ELR (cell line): ENCODE measurements at places on chromosomes 2 and 18.

- DNase-seq, result no peak
Observed at GRCh38 chr18:1930291-1931270, 640.7 kb downstream of the METTL4 start.

- DNase-seq, result no peak
Observed at GRCh38 chr2:16394986-16395550, 270.6 kb downstream of the CYRIA start.

GRCh38 chr2:136019825-136020224 is 34.4 kb upstream of the DARS1 start:
- no peak for DNase-seq

GRCh38 chr2:28751956-28752630 is 463 bp downstream of the PPP1CB start:
- DNase-seq, result peak; percentile 38

GRCh38 chr2:42799881-42800280 is 7.5 kb upstream of the HAAO start:
- DNase-seq, result no peak

GRCh38 chr18:12449051-12449785 is 41.5 kb downstream of the PRELID3A start:
- DNase-seq, result no peak

DNA sequence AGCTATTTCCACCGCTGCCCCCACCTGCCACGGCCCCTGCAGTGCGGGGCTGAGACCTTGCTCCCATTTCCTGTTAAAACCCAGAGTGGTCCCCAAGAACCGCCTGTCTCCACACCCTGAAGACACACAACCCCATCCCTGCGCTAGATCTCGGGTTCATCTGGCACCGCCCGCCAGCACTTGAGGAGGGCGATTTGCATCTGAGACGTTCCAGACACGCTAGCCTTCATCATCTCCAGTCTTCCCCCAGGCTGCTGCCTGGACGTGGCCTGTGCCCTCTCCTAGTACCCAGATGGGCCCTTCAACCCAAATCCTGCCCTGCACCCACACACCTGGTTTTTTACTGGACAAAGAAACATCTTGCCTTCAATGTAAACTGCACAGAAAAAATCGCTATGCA is 49.8 kb downstream of the SLC66A2 start:
- no peak for DNase-seq
